ENCODE measurements at places on chromosomes 5 and 9. TPM values are rescaled to one million over a fixed set of nuclear protein-coding genes. Genes with fewer than 3 reads are reported as not detected.

OBP2B gene
- not detected for total RNA-seq

IFNB1 gene
- total RNA-seq: not detected

TEK gene
- total RNA-seq: 3.6 TPM

CDHR2 gene
- not detected for total RNA-seq

GABRA1 gene
- total RNA-seq: not detected

All from uterine smooth muscle cell (primary cell).